ENCODE measurements at places on chromosomes 5 and 9.

- no peak for DNase-seq
These were observed 121.8 kb downstream of the ARHGEF28 start for GRCh38 chr5:73747696-73748380.

DNA sequence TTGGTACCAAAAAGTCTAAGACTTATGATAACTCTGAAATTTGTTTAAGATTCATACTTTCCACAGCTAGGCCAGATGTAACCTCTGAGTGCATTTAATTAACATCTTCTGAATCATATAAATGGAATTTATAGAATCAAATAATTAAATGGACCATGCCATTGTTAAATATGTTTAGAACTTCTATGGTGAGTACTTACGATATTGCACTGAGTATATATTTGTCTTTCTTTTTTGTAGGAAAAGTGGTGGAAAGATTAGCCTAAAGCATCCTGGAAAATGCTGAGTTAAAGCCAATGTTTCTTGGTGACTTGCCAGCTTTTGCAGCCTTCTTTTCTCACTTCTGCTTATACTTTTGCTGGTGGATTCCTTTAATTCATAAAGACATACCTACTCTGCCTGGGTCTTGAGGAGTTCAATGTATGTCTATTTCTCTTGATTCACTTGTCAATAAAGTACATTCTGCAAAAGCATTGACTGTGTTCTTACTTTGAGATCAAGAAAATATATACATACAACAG, 11.9 kb downstream of the SPINK6 start:
- no peak for DNase-seq

GRCh38 chr5:135053278-135053677, 19.2 kb upstream of the PITX1 start:
- DNase-seq: no peak

DNA sequence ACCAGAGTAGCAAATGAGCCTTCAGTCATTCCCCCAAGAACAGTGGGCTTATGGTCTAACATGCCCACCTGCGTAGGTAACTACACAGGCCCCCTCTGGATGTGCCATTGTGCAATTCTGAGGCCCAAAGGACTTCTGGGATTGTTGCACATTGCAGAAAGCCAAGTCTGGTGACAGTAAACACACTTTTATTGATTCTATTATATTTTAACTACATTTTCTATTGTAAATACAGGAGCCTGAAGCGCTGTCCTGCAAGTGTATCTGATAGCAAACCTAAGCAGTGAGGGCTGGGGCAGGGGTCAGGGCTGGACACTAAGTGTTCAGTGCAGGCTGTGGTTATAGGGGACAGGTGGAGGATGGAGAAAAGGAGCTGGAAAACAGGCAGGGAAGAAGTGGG, 57.5 kb downstream of the TEX10 start:
- no peak for DNase-seq

DNA sequence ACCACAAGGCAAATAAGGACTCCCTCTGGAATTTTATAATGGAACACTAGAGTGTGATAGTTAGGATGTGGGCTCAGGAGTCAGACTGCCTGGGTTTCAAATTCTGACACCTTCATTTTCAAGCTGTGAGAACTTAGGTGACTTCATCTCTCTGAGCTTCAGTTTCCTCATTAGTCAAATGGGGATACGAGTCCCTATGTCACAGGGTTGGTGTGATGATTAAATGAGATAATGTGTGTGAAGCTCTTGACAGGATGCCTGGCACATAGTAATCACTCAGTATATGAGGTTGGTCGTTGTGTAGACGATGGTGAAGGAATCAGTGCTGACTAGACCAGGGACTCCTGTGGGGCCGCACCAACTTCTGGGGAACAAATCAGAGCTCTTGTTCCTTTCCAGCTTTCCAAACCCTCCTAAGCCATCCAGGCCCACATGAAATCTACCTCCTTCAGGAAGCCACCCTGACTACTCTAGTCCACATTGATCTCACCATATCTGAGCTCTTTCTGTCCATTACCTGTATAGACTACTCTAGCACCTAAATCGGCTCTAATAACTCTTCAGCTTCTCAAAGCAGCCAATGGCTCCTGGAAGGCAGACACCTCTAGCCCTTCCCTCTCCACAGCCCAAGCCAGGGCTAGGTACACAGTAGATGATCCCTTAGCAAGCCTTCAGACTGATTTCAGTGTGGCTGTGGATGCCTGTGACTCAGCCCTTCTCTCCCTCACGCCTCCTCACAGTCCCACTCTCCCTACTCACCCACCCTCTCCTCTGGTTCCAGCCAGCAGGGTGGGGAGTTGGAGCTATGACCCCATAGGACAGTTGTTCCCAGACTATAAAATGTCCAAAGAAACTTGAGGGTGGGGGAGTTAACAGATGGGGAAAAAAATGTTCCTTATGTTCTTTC, 2.5 kb upstream of the TCF7 start:
- no peak for DNase-seq

DNA sequence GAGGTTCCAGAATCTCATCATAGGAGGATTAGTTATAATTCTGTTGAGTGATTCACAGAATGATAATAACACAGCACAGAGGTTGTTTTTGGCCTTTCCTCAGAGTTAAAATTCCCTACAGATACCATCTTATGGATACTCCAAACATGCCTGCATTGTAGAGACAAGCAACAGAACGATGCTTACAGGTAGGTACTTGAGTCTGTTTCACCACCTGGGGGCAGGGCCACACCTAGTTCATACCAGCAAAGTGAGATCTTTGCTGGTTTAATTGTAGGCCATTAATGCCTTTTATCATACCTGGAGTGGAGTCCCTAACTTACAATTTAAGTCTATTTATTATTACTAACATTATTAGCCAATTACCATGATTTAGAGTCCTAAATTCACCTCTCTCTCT, 416.5 kb upstream of the TLE4 start:
- DNase-seq: peak; percentile 32

DNA sequence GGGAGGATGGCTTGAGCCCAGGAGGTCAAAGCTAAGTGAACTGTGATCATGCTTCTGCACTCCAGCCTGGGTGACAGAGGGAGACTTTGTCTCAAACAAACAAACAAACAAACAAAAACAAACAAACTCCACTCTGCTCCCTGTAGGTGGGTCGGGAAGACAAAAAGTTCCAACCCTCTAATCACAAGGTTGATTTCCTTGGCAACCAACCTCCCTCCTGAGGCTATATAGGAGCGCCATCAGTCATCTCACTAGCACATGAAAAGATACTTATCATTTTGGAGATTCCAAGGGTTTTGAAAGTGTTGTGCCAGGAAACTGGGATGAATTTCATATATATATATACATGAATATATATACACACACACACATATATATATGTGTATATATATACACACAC, 160.5 kb downstream of the TUSC1 start:
- DNase-seq: no peak

DNA sequence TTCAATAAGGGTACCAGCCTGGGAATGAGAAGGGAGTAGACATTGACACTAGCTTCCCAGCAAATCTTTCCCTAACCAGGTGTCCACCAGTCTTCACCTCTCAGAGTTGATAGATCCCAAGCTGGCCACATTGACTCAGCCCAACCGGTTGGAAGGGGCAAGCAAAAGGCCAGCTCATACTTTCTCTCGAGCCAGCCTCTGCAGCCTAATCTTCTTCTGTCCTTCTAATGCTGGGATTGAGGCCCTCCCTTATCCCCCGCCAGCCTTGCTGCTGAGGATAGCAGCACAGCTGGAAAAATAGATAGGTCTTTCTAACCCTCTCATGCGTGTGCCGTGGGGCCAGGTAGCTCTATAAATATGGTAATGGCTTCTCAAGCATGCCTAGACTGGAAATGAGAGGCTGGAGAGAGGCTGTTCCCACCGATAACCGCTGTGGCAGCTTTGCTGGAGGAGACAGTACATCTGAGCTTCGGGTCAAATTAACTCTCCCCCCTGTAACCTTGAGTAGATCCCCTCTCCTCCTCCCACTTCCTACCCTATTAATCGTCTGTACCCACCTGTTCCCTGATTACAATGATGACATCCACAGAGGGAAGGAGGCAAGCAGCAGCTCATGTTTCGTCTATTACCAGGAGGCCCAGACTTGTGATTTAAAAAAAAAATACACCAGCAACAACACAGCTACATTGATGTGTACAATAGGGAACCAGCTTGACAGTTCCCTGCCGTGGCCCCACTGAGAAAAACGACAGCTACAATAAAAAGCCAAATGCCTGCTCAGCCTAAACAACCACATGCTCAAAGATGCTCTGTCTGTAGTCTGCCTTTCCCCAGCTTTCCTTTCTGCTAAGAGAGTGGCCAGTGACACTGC, 219.9 kb upstream of the BRINP1 start:
- no peak for DNase-seq

GRCh38 chr9:78871452-78872331, 574.8 kb downstream of the PSAT1 start:
- no peak for DNase-seq

- DNase-seq: no peak
These were observed 97.9 kb upstream of the MPDZ start for GRCh38 chr9:13377171-13377925.

DNA sequence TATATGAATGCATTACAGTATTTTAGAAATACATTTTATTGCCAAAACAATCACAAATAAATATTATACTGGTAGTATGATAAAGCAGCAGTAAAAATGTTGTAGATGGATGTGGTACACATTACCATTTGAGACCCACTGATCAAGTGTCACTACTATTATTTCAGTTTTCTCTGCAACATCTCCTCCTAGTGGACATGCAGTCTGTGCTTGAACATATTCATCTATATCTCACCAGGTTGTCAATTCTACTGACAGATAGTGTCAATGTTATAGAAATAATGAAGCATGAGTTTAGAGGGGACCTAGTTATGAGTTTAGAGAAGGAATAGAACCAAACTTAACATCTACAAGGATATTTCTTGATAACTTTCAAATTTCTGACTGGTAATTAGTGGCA, 39.2 kb upstream of the ELOVL7 start:
- DNase-seq: no peak

DNA sequence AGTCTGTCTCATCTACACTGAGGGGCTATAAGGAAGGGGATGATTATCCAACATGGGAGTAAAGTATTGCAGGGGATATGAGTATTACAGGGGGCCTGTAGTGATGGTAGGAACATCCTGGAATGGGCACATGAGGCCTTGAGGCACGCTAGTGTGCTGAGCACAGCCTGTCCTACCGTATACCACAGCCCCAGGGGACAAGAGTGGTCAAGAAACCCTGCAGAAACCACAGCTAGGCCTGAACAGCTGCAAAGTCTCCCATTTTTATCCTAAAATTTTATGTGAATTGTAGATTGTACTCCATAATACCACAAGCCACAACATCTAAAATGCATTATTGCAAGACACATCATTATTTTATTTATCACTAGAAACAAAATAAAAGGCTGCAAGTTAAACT, 136.3 kb upstream of the ASTN2 start:
- DNase-seq: no peak

GRCh38 chr9:6785682-6786081, 27.9 kb downstream of the KDM4C start:
- no peak for DNase-seq

GRCh38 chr9:91056917-91057316, 255.3 kb downstream of the SYK start:
- DNase-seq: no peak

DNA sequence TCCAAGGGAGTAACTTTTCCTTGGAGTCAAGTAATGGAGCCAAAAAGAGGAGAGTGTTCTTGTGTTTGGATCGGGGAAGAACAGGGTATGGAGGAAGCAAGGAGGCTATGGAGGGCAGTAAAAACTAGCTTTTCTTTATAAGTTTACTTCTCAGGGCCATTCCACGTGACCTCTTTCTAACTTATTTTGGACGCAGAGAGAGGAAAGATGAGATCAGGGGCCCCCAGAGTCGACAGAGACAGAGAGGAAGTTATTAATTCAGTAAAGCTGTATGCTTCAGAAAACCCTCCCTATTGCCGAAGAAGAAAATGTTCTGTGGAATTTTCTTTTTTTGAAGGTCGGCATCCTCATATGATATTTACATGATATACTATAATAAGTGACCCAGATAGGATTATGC, 233.8 kb upstream of the MPDZ start:
- DNase-seq: no peak

DNA sequence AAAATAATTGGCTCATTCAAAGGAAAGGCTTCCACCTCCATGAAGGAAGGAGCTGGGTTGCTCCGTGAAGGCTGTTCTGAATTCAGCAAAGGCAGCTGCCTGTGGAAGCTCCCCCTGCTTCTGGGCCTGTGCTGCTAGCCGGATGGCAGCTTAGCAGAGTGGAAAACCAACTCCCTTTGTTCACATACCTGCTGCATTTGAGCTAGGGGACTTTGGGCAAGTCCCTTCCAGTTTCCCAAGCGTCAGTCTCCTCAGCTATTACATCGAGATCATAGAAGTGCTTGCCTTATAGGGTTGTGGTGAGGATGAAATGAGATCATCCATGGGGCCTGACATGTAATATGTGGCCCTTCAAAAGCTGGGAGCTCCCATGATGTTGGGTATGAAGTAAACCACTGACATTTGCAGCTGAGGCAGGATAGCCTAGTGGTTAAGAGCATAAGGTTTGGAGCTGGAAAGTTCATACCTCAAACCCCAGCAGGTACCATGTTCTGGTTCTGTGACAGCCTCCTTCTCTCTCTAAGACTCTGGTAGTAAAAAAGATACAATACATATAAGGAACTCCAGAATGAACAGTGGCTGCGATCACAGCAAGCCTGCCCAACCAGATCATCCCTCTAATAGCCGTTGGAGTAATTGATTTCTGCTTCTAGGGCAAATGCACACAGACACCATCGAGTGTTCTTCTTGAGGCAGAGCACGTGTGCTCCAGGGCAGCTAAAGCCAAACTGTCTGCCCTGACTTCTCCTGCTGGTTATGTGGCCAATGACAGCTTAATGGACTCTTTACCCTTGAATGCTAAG, 11.0 kb upstream of the DENND1A start:
- DNase-seq: no peak

DNA sequence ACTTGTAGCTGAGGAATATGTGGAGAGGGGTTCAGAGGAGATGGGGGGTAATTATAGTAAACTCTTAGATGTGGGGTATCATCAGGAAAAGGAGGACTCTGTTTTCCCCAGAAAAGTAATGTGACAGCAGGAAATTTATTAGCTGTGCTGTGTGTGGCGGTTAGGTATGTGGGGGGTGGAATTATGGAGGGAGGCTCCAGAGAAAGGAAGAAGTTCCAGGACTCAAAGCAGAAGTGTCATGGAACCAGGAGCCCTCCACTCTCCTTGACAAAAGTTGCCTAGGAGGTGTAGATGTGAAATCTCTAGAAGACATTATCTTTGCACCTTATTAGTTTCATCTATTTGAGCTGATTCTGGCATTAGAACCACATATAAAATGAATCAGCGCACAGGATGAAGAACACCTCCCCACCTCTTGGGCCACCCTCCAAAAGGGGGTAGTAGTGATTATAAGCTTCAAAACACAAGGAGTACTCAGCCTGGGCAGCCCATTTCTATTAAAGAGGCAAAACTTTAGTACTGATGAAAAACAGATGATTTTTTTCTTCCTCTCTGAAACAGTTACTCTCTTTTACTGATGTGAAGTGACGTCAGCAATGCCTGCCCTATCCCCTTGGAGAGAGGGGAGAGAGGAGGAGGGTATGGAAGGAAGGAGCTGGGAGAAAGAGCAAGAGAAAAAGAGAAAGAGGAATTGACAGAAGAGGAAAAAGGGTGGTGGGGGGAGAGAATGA, 18.2 kb downstream of the NR2F1 start:
- no peak for DNase-seq
